Hematopoietic multipotent progenitor cell treated with erythropoietin and hydrocortisone succinate and interleukin-3 and kit ligand, for 4 days (in vitro differentiated cells): ENCODE measurements at places on chromosomes 5 and 9.

- DNase-seq, result no peak
Measured at GRCh38 chr5:91132550-91132949, 250.6 kb downstream of the ARRDC3 start.

GRCh38 chr9:31629292-31629691, 755.2 kb upstream of the ACO1 start:
- DNase-seq, result no peak

- DNase-seq, result no peak
Measured at GRCh38 chr5:142671266-142671665, 14.6 kb downstream of the FGF1 start.

GRCh38 chr5:135952683-135953082, 2.1 kb downstream of the LECT2 start:
- DNase-seq, result no peak

DNA sequence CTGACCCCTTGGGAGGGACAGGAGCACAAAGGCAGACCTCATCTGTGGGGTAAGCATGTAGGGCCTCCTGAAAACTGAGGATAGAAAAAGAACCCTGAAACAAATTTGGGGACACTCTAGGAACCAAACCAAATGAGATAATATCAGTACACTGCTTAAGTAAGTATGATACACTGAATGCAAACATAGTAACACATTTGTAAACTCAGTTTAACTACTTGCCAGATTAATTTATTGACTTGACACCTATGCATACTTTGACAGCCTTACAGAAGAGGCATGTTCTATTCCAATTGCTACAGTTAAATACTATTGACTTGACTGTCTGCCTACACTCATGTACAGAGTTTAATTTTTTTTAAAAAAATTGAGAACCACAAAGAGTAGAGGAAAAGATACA, 1070.8 kb upstream of the SEMA6A start:
- no peak for DNase-seq

GRCh38 chr5:142597546-142598337, 88.1 kb downstream of the FGF1 start:
- peak; percentile 68 for DNase-seq

- DNase-seq, result no peak
Measured at GRCh38 chr5:146630472-146630871, 114.5 kb upstream of the GPR151 start.

GRCh38 chr5:103562453-103563157, at the start of gene NUDT12:
Gene NUDT12 (minus strand): TSS chr5:103562789. CDS start chr5:103560248, 2,541 bp downstream.
- peak; percentile 92 for DNase-seq

- DNase-seq, result peak; percentile 11
Measured at GRCh38 chr5:77607324-77607723, 31.2 kb downstream of the OTP start.

- DNase-seq, result no peak
Measured at GRCh38 chr9:34412336-34412735, 35.6 kb upstream of the MYORG start.

DNA sequence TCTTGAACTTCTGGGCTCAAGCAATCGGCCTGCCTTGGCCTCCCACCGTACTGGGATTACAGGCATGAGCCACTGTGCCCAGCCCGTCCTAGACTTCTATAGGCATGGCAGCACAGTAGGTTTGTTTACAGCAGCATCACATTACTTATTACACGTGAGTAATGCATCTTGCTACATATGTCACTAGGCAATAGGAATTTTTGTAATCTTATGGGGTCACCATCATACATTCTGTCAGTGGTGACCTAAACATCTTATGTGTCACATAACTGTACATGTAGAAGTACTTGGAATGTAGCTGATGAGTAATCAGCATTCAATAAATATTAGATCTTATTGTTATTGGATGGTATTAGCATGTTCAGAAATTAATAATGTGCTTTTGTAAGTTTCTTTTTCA, 22.9 kb upstream of the ABCA1 start:
- no peak for DNase-seq

GRCh38 chr9:71743882-71744281, 24.4 kb downstream of the CEMIP2 start:
- DNase-seq, result no peak

- DNase-seq, result no peak
Measured at GRCh38 chr5:10063997-10064396, 185.7 kb downstream of the ATPSCKMT start.

DNA sequence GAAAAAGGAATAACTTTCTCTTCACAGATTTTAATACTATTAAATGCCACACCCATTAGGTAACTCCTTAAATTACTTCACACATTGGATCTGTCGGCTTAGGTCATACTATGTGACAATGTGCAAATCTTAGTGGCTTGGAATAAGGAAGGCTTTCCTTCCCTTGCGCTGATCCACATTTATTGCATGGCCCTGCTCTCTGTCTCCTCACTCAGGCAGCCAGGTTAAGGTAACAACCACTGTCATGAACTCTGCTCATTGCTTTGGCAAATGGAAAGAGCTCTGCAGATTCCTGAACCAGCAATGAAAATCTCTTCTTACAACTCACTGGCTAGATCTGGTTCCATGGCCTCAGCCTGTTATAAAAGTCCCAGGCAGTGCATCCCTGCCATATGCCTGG, 121.9 kb upstream of the NFIB start:
- no peak for DNase-seq

- peak; percentile 77 for DNase-seq
Measured at GRCh38 chr9:2810420-2811075, 33.3 kb downstream of the PUM3 start.

DNA sequence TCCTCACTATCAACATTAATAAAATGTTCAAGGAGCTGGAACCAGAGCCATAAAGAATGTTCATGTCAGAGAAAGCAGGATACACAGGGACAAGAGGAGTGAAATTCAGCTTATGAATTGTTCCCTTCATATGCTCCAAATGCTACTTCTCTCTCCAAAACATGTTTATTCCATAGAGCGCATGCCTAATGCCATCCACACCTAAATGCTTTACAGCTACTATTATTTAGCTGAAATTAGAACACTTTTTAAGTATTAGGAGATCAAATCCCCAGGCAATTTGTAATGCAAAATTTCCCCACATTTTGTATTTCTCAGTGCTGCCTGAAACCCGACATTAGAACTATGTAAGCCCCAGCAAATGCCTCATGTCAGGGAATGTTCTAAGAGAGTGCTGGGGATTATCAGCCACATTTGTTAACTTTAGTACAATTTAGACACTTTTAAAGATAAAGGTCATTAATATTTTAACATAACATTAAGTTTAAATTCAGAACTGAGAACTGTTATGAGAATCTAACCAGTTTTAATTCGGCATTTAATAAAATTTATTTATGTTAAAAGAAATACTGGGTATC, 75.5 kb downstream of the PPP2R2B start:
- no peak for DNase-seq

- no peak for DNase-seq
Measured at GRCh38 chr5:90875456-90875855, 316.9 kb downstream of the ADGRV1 start.

- DNase-seq, result no peak
Measured at GRCh38 chr5:179314606-179315355, 30.5 kb downstream of the ADAMTS2 start.

DNA sequence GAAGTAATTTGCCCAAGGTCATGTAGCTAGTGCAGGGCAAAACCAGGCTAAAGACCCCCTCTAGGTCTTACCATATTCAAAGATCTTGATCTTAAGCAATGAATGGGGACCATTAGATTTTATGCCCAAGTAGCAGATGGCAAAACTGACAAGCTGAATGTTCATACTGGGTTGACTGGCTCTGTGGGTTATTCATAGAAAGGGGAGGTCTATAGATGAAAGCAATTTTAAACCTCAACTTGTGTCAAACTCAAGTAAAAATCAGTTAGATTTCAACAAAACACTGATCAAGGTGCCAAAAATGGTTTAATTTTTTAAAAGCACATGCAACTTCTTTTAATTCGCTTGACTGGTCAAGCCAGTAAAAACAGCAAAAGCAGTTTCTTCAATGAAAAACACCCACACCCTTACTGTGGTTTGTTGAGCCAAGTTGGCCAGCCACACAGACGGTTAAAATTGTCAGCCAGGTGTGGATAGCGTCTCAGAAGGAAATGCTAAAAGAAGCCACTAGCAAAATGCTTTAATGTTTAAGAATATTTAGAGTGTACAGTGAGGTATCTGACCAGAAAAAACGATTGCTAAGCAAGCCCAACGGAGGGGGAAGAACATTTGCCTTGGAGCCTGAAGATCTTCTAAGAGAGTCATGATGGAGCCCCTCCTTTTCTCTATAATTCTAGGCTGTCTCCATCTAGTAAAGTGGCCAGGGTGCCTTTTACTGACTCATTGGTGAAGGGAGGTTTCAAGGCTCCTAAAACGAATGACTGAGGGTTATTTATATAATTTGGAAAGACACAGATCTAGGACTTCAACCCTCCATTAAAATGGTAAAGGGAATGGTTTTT, 539.6 kb upstream of the CLINT1 start:
- no peak for DNase-seq

DNA sequence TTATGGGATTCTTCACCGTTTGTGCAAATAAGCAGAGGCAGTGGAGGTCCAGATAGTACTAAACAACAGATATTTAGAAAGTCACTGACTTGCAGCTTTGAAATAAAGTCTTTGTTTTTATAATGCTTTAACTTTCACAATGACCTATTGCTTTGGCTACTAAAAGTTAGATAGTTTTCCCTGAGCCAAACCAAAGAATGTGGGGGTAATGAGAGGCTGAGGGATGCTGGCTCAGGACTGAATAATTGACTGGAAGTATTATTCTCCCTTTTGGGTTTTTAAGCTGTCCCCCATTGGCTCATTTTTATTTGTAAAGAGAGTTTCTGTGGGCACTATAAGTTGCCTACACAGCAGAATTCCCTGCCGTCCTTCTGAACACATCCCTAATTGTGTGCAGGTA, 99.2 kb upstream of the ACTBL2 start:
- no peak for DNase-seq

- peak; percentile 50 for DNase-seq
Measured at GRCh38 chr5:117759849-117760499, 1185.4 kb upstream of the SEMA6A start.

DNA sequence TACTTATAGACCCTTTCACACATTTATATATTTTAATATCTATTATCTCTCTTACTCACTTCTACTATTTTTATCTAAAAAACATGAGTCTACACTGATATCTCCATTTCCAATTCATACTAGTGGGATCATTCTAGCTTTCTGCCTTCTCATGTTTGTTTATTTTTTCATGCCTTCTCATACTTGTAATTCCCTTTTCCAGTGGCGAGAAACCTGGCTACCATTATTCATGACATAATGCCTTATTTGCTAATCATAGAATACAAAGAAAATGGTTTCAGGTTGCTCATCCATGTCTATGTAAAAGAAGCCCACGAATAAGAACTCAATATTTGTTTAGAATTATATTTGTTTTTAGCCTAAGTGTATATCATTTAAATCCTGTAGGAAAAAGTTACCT, 232.7 kb upstream of the ACTBL2 start:
- no peak for DNase-seq

GRCh38 chr5:123207852-123208251, 118.8 kb downstream of the PRDM6 start:
- DNase-seq, result no peak
